ENCODE measurements at places on chromosomes 3 and 15.

DNA sequence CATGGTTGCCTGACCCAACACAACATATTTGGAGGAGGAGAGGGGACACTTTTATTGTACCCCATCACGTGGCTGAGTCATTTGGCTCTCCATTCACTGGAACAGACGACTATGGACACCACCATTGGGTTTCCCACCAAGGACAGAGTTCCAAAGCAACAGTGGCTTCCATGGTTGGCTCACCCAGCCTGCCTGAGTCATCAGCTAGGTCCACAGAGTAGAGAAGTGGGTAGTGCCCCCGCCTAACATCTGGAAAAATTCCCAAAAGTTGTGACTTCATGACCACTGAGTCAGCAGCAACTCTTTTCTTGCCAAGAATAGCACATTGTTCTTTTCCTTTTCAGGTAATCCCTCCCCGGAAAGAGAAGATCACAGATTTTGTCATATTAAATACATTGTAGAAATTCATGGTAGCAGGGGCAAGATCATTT lies 3.0 kb upstream of the PPP1R2 start:
- DNase-seq = peak; percentile 63

DNA sequence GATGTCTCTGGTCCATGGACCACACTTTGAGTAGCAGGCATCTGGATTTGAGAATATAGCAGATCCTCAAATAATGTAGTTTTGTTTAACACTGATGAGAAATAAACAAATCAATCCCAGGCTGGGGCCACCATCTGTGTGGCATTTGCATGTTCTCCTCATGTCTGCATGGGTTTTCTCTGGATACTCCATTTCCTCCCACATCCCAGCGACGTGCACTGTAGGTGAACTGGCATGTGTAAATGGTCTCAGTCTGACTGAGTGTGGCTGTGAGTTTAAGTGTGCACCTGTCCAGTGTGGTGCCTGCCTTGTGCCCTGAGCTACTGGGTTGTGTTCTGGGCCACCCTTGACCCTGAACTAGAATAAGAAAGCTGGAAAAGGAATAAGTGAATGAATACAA lies 66.3 kb upstream of the NANOGP8 start:
- DNase-seq = no peak

- DNase-seq = no peak
Measured at GRCh38 chr3:12816521-12817342, 20.3 kb downstream of the CAND2 start.

GRCh38 chr3:177491296-177492032 lies 294.2 kb upstream of the TBL1XR1 start:
- DNase-seq = no peak

DNA sequence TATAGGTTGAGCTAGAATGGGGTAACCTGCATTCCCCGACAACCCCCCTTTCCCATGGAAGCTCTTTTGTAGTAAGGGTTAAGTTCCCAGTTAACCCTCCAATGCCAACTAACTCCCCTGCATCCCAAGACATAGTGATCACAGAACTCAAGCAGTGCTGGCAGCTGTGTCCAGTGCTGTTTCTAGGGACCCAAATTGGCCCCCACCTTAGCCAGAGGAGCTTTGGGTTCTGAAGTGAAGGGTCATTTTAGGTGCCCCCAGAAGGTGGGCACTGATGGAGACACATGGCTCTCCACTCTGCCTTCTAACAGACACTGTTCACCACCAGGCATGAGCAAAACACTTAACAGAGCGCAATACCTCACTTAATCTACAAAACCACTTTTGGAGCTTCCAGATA lies 7.1 kb downstream of the FBXL22 start:
- DNase-seq = no peak

- DNase-seq = no peak
Measured at GRCh38 chr15:57134071-57134605, 215.7 kb downstream of the TCF12 start.
